Stimulated activated CD8-positive, alpha-beta memory T cell treated with anti-CD3 and anti-CD28 coated beads, Interleukin-4, amount 100 ng/mL, for 1 hour (primary cell): ENCODE measurements at places on chromosomes 7 and 10.

DNA sequence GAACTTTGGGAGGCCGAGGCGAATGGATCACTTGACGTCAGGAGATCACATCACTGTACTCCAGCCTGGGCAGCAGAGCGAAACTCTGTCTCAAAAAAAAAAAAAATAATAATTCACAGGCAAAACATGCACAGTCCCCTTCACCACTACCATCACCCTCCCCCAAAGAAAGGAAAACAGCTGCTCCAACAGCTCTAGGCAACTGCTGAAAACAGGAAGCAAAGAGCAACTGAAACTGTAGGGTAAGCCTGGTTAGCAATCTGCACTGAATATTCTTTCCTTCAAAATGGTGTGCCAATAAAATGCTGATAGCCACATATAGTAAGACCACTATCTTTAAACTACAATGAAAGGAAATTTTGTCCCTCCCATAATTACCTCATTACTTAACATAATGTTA is 11.8 kb downstream of the NT5C2 start:
- DNase-seq = no peak

- no peak for DNase-seq
Observed at GRCh38 chr7:36599645-36600313, 124.5 kb downstream of the AOAH start.

- DNase-seq = no peak
Observed at GRCh38 chr10:59397961-59398360, 35.6 kb upstream of the FAM13C start.

- DNase-seq = no peak
Observed at GRCh38 chr10:89114846-89115625, 92.1 kb downstream of the CH25H start.

DNA sequence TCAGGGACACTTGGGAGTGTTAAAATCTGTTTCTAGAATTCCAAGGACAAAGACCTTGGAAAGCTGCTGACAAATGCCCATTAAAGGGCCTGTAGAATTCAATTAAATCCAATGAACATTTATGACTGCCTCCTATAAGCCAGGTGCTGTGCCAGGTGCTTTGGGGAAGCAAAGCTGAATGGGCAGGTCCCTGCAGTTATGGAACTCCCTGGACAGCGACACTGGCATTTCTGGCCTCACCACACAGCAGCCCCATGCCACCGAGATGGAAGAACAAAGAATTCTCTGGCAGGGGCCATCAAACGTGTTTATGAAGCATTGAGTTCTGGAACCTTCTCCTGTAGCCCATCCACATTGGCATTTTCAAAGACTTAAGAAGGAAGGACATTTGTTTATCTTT is 45.6 kb upstream of the LOXL4 start:
- DNase-seq = no peak

- no peak for DNase-seq
Observed at GRCh38 chr10:125296598-125296997, 136.2 kb upstream of the CTBP2 start.

GRCh38 chr7:29444267-29444666 is 119.4 kb upstream of the PRR15 start:
- no peak for DNase-seq

GRCh38 chr7:155482511-155483183 is 24.7 kb downstream of the EN2 start:
- no peak for DNase-seq

DNA sequence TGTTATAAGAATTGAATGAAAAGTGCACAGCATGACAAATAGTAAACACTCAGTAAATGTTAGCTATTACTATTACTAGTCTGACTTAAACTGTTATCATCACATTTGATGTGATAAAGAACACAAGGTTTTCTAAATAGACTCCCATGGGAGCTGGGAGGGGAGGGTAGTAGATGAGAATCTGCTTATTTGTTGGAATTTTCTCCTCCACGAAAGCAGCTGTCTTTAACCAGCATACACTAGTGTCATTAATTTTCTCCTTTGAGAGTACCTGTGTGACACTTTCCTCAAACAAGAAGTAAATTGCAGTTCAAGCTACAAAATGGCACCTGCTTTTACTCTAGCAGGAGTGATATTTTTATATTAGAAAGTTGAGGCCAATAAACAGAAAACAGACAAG is 200.1 kb downstream of the SKAP2 start:
- DNase-seq = no peak

- no peak for DNase-seq
Observed at GRCh38 chr7:116528008-116528789, 3.4 kb downstream of the CAV1 start.

- DNase-seq = no peak
Observed at GRCh38 chr7:99767662-99768061, 16.3 kb downstream of the CYP3A4 start.

DNA sequence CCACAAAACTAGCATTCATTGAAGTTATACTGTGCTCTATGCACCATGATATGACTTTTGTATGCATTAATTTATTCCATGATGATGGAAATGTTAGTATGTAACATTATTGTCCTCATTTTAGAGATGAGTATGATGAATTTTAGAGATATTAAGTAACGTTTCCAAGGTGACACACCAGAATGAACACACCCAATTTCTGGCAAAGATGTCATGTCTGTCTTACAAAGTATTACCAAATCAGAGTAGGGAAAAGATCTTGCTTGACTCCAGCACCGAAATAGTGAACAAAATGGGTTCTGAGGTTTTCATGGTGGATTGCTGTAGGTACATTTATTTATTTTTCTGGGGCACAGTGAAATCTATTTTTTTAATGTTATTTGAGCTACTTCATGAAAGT is 33.8 kb upstream of the COL1A2 start:
- DNase-seq = no peak

GRCh38 chr10:21265622-21266021 is 259.9 kb downstream of the SKIDA1 start:
- DNase-seq = no peak

DNA sequence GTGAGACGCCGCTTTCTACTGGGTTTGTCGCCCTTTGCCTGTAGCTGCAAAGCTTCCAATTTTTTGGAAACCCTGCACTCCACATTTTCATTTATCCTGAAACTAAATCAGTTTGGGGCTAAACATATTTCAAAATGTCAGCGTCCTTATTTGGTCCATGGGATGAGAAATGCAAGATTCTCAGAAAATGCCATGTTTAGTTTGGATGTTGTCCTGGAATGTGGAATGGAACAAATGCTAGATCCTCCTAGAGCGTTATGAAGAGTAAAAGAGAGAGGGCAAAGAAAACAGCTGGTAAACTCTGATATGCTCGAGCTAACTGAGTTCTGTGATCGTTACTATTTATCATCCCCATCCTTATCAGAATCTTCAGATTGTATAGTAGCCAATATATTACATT is 236.9 kb downstream of the KLF6 start:
- no peak for DNase-seq

- no peak for DNase-seq
Observed at GRCh38 chr7:44046321-44047061, 2.0 kb downstream of the DBNL start.

DNA sequence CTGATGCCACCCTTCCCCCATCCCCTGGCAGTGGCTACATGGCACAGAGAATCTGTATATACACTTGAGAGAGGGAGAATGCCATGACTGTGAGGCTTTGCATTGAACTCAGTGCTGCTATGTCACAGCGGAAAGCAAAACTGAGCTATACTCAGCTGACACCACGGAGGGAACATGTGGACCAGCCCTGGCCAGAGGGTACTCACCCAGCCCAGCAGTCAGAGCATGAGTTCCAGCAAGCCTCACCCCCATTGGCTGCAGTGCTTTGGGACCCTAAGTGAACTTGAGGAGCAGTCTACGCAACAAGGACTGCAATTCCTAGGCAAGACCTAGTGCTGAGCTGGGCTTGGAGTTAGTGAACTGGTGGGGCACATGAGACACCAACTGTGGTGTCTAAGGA is 10.3 kb upstream of the AOC1 start:
- DNase-seq = no peak

- no peak for DNase-seq
Observed at GRCh38 chr10:111126077-111126476, 49.2 kb downstream of the ADRA2A start.

DNA sequence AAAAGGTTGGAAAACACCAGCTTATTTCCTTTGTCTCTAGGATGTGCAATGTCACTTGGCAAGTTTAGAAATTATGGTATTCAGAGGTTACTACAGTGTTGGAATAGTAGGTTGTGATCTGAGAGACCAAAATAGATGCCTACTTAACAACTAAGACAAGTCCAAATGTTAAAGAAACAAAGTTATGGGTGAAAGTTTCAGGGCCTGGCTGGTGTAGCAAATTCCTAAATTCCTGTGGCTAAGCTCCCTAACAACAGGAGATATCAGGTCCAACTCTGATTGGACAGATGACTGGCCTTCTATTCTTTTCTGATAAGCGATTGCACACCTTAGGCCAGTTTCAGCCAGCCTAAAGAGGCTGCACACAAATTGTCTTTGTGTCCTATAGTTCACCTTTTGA is 873.5 kb downstream of the REEP3 start:
- no peak for DNase-seq

- no peak for DNase-seq
Observed at GRCh38 chr10:97916586-97916985, 66.9 kb downstream of the GOLGA7B start.
